ENCODE measurements at places on chromosomes 7 and 10. TPM values are rescaled to one million over a fixed set of nuclear protein-coding genes. Genes with fewer than 3 reads are reported as not detected.

TRPV5 gene
- not detected for total RNA-seq

AKR1C2 gene
- not detected for total RNA-seq

TEX47 gene
- total RNA-seq = not detected

OR2A5 gene
- not detected for total RNA-seq

GJD4 gene
- not detected for total RNA-seq

GOLGA7B gene
- total RNA-seq = 0.34 TPM

TACC2 gene
- not detected for total RNA-seq

DCLRE1C gene
- total RNA-seq = 21.0 TPM

GRCh38 chr10:131473645-131474044 lies 162.1 kb upstream of the TCERG1L start:
- H3K36me3 ChIP-seq = no peaks in the 10 kb centered on the region
- H3K27ac ChIP-seq = no peak overlapping the region
- H3K4me1 ChIP-seq = no peaks in the 10 kb centered on the region
- no peak for DNase-seq

DNA sequence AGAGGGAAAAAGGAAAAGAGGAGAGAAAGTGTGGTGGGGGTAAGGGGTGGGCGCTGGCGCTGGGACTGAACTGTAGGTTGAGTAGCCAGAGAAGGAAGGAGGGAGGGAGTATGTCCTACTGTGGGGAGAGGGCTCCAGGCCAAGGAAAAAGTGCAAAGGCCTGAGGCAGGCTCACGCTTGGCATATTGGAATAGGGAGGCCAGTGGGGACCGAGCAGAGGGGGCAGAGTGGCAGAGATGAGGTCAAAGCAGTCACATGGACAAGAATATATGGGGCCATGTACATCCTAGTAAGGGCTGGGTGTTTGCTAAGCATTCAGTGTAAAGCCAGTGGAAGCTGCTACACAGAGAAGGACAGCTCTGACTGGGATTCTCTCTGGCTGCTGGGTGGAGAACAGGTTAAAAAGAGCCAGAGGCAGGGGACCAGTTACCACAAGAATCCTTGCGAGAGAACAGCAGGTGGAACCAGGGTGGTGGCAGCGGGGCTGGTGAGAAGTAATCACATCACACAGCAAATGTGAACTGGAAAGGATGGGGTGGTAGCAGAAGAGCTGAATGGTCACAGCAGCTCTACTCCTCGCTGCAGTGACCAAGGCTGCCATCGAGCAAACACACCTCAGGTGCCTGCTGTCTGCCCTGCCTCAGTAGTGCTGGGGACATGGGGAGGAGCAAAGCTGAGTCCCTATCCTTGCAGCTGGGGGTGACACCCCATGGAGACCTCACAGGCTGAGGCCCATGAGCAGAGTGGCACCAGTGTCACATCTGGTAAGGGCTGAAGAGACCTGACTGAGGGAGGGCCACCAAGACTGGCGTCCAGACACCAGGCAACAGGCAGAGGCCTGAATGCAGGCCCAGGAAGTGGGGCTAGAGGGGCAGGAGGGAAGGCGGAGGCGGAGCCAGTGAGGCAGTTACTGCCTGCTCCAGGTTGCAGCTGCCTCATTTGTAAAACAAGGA lies 39.5 kb downstream of the FAM53B start:
- H3K4me1 ChIP-seq = peaks cover 80% of the 10 kb centered on the region
- H3K27ac ChIP-seq = no peak overlapping the region
- H3K36me3 ChIP-seq = peaks cover 59% of the 10 kb centered on the region
- no peaks in the 10 kb centered on the region for H3K27me3 ChIP-seq

GRCh38 chr7:156635529-156636385 lies 4.8 kb upstream of the RNF32 start:
- peaks cover 26% of the 10 kb centered on the region for H3K4me1 ChIP-seq
- peaks cover 41% of the 10 kb centered on the region for H3K36me3 ChIP-seq
- H3K27me3 ChIP-seq = peaks cover 4% of the 10 kb centered on the region
- H3K4me3 ChIP-seq = no peak overlapping the region

GRCh38 chr7:141949021-141949420 lies 2.2 kb upstream of the CLEC5A start:
- H3K36me3 ChIP-seq = no peaks in the 10 kb centered on the region
- DNase-seq = no peak
- no peak overlapping the region for H3K4me3 ChIP-seq
- no peak overlapping the region for H3K27ac ChIP-seq
- no peaks in the 10 kb centered on the region for H3K4me1 ChIP-seq

DNA sequence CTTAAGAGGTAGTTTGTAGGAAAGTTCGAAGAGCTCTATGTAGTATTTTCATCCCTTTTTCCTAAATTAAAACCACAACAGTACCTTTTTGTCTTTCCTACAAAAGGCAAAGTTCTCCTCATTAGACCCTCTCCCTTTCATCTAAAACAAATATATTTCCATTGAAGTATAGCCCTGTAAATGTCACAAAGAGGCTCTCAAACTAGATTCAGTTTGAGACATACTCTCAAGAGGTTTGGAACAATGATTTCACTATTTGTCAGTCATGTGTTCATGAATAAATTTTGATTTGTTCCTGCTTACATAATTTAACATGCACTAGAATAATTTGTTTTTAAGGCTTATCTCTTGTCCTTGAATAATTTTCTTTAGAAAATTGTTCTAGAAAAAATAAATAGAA lies 12.2 kb downstream of the TAS2R16 start:
- H3K4me1 ChIP-seq = no peaks in the 10 kb centered on the region
- H3K4me3 ChIP-seq = no peak overlapping the region
- H3K36me3 ChIP-seq = no peaks in the 10 kb centered on the region
- no peak overlapping the region for H3K27ac ChIP-seq

DNA sequence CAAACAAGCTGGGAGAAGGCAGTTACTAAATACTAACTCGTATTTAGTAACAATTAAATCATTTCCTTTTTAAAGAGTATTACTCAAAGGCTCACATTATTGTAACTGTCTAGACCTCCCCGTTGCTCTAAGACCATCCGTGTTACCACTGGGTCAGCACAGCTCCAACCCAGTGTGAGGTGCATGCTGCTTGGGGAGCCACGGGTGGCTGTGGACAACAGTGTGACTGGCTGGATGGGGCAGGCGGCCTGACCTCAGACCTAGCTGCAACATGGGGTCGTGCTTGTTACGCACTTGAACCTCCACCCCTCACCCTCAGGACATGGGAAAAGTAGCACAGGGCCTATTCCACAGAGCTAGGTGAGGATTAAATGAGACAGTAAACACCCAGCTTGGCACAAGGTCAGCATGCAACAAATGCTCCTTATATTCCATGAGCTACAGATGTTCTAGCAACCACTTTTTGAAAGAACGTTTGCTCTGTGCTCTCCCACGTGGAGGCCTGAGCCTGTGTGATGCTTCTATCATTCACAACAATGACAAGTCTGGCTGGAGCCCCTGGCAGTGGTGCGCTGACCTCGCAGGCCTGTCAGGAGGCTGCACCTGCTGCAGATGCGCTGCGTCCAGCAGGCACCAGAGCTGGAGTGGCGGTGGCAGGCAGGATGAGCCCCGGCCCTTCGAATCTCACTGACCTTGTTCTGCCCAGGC lies 135.7 kb downstream of the PKD1L1 start:
- H3K36me3 ChIP-seq = no peaks in the 10 kb centered on the region
- no peak overlapping the region for H3K4me3 ChIP-seq
- no peak for DNase-seq
- H3K4me1 ChIP-seq = no peaks in the 10 kb centered on the region

All from activated T-helper 2 cell treated with anti-CD3 and anti-CD28 coated beads, Interferon-gamma antibody, Interleukin-2, Interleukin-4, amounts not matched to agents 10 μg/mL and 5 μg/mL and 100 μg/mL, durations not matched to agents 14 hours and 24 hours and 36 hours (primary cell).